Femur (tissue), 1 donor: ENCODE measurements at places on chromosomes 12 and 14.
A peak's percentile ranks its signal among the peaks of the same experiment; 100 is the strongest.

- no peak for DNase-seq
Measured at GRCh38 chr14:92675421-92675820, 73.0 kb downstream of the LGMN start.

- no peak for DNase-seq
Measured at GRCh38 chr14:77849711-77850110, 49.8 kb downstream of the ADCK1 start.

- DNase-seq = no peak
Measured at GRCh38 chr12:121167232-121167820, 34.6 kb downstream of the P2RX7 start.

DNA sequence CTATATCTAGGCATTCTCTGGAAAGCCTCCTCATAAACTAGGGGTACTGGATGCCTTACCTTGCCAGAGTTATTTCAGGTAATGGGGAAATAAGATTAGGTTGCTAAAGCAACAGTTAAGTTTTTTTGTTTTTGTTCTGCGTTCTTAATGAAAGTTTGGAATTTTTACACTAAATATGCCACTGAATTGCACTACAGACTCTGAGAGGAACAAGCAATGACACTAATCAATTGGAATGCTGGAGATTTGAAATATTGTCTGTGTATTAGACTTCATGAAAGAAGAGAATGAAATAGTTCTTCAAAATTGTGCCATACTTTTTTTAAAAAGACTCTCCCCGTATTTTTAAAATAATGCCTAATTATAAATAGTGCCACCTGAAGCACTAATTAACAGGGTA is 287.8 kb downstream of the NAV3 start:
- no peak for DNase-seq

- no peak for DNase-seq
Measured at GRCh38 chr14:90509403-90509802, 112.6 kb downstream of the CALM1 start.

DNA sequence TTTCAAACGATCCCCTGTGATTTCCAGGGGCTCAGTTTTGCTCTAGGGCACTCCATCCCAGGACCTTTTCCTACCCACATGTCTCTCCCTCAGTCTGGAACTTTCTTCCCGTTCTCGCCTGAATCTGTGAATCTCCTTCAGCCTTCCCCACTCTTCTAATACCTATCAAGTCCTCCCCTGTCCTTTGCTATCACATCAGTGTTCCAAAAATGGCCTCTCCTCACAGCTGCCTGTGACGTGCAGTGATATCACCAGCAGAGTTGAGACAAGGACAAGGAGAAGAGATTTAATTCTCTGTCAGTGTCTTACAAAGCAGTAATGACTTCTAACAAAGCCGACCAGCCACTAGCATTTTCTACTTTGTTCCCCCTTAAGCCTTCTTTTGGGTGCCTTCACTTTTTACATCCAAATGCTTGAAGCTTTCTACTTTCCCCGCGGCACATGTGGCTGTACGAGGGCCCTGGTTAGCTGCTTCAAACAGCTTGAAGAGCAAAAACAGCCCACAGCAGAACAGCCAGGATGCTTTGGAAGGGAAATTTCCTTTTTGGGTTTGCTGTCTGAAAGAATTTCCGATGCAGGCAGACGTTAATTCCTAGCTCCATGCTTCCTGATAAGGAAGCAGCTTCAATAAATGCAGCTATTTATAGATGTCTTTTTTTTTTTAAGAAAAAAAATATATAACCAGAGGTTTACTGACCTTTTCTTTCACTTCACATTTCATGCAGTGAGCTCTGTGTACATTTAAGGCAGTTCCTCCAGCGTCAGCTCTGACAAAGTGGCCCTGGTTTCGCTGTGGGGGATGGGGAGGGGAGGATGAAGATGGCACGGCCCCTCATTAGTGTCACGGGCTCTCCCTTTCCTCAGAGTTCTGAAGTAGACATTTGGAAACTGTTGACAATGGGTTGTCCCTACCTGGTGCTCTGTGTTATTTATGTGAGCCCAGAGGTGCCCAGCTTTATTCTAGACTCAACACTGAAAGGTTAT is 109.3 kb downstream of the ETV6 start:
- no peak for DNase-seq

DNA sequence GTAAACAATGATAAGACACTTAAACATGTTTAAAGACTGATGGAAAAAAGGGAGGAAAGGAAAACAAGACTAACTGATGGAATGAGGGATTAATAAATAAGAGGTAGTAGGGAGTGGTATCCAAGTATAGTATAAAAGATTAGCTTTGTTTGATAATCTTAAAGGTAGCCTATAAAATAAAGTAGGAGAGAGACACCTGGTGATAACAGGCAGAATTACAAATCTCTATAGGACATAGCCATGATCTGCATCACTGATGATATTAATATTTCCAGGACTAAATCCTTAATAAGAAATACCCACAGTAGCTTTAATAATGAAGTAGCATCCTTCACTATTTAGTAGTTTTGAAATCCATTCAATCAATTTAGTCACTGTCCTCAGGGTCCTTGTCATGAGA is 30.4 kb downstream of the DLGAP5 start:
- no peak for DNase-seq

DNA sequence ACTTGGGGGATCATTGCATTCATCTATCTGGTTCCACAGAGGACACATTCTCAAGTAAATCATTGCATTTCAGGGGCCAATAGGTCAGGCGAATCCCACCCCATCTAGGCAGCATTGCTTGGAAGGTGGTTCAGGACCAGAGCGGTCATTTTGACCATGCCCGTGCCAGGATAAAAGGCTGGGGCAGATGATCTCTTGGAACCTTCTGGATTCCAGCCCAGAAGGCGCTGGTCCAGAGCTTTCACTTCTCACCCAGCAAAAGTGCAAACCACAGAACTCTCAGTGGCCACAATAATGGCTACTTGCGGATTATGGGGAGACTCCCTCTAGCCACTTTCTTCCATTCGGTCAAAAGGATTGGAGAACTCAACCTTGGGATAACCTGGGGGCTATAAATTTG is 595 bp upstream of the KRT85 start:
- DNase-seq = no peak

- DNase-seq = peak; percentile 44
Measured at GRCh38 chr14:69559581-69560011, 15.1 kb downstream of the CCDC177 start.
